ENCODE measurements at places on chromosomes 11 and 22.

GRCh38 chr11:19920982-19921381 lies 208.3 kb downstream of the NAV2 start:
- DNase-seq: no peak
- peaks cover 25% of the 10 kb centered on the region for H3K27me3 ChIP-seq
- no peaks in the 10 kb centered on the region for H3K36me3 ChIP-seq
- no peaks in the 10 kb centered on the region for H3K4me1 ChIP-seq
- H3K27ac ChIP-seq: no peak overlapping the region
- H3K4me3 ChIP-seq: no peak overlapping the region

DNA sequence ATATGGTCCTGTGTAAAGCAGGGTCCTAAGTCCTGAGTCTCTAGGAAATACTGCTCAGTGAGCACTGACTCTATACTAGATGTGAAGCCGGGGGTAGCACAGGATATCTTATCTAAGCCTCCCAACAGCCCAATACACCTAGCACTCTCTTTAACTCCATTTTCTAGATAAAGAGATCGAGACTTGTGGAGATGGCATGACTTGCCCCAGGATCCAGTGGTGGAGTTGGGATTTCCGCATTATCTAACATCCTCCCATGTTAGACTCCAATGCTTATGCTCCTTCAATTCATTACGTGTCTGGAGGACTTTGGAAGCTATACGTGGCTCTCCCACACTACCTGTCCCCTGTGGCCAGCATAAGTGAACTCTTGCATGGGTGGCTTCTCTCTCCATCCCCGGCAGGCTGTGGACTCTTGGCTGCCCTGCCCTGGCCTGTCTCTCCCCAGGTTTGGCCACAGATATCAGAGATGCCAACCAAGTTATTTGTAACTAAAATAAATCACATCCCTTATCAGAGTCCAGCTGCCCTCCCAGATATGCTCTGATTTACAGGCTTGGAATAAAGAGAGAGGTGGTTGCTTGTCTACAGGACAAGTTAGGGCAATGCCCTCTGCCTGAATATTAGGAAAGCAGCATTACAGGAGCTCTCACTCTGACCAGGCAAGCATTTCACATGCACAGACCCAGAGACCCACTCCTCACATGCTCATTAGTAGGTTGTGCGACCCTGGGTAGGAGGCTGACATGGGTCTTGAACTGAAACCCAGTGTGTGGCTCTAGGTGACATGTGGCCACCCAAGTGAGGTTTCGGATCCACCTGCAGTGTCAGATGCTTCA lies 4.5 kb downstream of the CD44 start:
- peaks cover 98% of the 10 kb centered on the region for H3K36me3 ChIP-seq
- no peak for DNase-seq
- H3K4me1 ChIP-seq: peaks cover 80% of the 10 kb centered on the region

- no peaks in the 10 kb centered on the region for H3K27me3 ChIP-seq
- no peak overlapping the region for H3K27ac ChIP-seq
- H3K4me1 ChIP-seq: no peaks in the 10 kb centered on the region
- no peak for DNase-seq
Observed at GRCh38 chr11:127376301-127376700, 375.7 kb upstream of the KIRREL3 start.

- H3K4me1 ChIP-seq: peaks cover 7% of the 10 kb centered on the region
- H3K27me3 ChIP-seq: no peaks in the 10 kb centered on the region
- DNase-seq: no peak
Observed at GRCh38 chr11:11309906-11310305, 43.1 kb downstream of the CSNK2A3 start.

Data from effector memory CD8-positive, alpha-beta T cell (primary cell).